ENCODE measurements at places on chromosomes 7 and 10.

DNA sequence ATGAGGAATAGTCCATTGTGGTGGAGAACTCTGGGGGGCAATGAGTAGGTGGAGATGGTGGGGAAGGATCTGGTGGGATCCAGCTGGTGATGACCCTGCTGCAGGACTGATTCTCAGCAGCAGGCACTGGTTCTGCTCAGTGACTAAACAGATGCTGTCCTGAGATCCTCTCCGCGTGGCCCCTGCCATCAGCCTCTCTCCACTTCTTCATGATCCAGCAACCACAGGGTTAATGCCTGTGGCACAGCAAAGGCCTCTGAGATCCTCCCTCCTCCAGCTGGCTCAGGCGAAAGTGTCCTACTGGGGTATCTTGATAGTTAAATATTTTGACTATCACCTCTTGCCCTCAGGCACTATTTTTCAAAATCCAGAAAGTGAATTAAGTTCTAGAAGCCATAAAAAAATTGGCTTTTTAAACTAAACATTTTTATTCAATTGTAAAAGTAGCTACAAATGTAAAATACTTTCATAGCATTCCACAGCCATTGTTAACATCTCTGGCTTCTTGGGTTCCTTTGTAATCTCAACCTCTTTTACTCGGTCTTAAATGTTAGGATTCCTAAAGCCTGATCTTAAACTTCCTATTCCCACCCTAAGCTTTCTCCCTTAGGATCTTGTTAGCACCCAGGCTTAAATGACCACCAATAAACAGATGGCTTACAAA is 13.1 kb downstream of the PLAU start:
- no peak for DNase-seq

DNA sequence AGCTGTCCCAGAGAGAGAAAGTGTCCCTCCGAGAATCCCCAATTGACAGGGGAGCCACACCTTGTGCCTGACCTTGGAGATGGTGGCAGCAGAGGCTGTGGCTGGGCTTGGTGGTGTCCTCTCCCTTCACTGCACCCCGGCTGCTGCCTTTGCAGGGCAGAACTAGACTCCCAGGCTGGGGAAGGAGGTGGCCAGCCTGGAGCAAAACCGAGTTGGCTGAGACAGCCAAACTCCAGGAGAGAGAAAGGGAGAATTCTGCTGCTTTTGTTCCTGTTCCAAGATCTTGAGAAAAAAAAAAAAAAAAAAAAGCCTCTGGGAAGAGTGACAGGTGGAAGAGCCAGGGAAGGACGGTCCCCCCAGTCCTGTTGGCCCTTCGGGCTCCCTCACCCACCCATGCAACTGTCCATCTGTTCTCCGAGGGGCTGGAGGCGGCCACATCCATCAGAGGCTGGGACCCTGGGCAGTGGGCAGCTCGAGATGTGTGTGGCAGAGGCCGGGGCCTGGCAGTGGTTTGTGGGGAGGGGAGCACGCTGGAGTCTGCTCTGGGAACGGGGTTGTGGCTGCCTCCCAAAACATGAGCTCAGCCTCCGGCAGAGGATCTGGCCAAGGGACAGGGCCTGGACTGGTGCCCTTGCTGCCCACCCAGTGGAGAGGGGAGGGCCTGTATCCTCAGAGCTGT is 35.5 kb downstream of the CLIP2 start:
- no peak for DNase-seq

DNA sequence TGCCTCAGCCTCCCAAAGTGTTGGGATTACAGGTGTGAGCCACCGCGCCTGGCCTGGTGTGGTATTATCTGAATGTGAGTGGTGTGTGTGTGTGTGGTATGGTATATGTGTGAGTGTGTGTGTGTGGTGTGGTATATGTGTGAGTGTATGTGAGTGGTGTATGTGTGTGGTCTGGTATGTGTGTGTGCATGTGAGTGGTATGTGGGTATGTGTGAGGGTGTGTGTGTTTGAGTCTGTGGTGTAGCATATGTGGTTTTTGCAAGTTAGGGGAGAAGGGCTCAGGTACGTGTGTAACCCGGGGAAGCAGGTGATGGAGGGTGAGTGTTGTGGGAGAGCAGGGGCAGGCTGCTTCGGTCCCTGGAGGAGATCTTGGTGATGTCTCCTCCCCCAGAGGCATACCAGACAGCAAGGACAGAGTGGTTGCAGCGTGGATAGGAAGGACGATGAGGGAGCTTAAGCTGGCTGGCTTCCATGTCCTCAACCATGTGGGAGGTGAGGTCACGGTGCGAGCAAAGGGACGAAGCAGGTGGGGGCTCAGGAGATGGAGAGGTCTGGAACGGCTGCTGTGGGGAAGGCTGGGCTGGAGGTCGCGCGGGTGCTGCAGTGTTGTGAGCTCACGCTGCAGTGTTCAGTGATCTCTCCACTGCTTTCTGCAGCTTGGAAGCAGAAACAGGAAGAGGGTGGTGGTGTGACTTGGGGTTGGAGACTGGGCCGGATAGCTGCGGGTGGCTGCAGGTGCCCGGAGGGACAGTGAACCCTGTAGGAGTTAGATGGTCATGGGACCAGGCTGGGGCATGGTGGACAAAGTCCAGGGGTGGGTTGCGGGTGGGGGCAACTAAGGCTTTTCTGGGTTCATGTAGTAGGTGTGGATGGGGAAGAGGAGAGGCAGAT is 5.0 kb downstream of the ZYX start:
- no peak for DNase-seq

DNA sequence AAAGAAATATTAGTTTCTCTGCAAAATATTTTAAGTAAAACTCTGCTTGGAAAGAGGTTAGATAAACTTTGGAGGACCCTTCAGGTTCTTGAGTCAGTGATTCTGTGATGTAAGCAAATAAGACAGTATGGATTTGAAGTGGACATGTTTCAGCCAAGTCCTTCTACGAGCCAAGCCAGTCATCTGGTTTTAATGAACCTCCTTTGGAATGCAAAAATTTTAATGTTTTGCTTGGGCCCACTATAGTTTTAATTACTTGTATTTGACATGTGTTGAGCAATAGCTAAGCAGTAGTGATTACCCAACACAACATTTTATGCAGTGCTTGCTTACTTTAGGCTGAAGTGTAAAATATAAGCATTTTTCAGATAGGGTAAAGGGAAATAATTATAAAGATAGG is 296.3 kb upstream of the SEMA3D start:
- no peak for DNase-seq

DNA sequence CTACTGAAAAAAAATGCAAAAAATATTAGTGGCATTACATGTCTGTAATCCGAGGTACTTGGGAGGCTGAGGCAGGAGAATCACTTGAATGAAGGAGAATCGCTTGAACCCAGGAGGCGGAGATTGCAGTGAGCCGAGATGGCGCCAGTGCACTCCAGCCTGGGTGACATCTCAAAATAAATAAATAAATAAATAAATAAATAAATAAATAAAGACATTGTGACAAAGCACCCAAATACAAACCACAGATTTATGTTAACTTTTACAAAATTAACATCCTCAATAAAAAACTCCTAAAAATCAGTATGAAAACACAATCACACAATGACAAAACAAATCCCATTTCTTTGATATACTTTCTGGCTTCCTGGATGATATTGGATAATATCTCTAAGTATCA is 808.3 kb downstream of the REEP3 start:
- DNase-seq = no peak

GRCh38 chr7:98110249-98111022 is 3.8 kb downstream of the LMTK2 start:
- no peak for DNase-seq

DNA sequence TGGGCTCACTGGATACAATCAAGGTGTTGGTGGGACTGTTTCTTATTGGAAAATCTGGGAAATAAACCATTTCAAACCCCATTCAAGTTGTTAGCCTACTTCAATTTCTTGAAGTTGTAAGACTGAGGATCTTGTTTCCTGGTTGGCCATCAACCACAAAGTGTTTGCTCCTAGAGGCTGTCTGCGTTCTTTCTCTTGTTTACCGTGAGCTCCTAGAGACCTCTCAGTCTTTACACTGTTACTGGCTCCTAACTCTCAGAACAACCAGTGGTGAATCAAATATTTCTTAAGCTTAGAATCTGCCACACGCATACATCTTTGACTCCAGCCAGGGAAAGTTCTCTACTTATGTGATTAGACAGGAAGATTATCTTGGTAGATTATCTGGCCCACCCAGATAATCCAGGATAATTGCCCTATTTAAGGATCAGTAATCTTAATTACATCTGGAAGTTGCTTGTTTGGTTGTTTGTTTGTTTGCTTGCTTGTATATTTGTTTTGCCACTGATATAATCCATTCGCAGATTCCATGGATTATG is 798.7 kb downstream of the IPMK start:
- DNase-seq = no peak

GRCh38 chr7:109641445-109641844 is 1071.8 kb downstream of the DNAJB9 start:
- no peak for DNase-seq

- no peak for DNase-seq
Measured at GRCh38 chr10:87930934-87931835, 67.8 kb downstream of the PTEN start.

GRCh38 chr7:158856883-158857668 is 718 bp downstream of the DYNC2I1 start:
- no peak for DNase-seq
